Activated naive CD4-positive, alpha-beta T cell (primary cell): ENCODE measurements at places on chromosomes 3 and 15.

GRCh38 chr3:134804508-134805480 lies 9.7 kb downstream of the EPHB1 start:
- DNase-seq, result no peak

GRCh38 chr3:178588628-178589027 lies 52.4 kb downstream of the KCNMB2 start:
- DNase-seq, result no peak

- no peak for DNase-seq
Measured at GRCh38 chr3:143311096-143311495, 191.5 kb downstream of the CHST2 start.

- DNase-seq, result no peak
Measured at GRCh38 chr15:92924216-92924615, 24.1 kb downstream of the CHD2 start.

GRCh38 chr15:99095626-99096025 lies 9.3 kb upstream of the SYNM start:
- DNase-seq, result no peak

- no peak for DNase-seq
Measured at GRCh38 chr15:43390723-43391122, 19.8 kb downstream of the TUBGCP4 start.

DNA sequence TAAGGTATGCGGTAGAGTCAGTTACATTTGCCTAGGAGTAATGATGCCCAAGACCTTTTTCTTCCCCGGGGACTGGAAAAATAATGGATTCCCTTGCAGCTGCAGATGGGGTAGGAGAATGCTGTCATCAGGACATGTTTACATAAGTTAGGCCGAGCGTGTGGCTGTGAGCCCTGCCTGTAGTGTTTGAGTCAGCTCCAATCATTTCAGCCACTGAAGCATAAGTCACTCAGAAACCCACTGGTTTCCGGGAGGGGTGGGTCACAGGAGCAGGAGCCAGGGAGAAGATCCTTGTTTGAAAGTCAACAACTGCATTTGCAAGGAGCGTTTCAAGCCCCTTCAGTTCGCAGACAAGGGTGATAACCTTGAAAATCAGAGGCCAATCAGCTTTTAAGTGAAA lies 562.3 kb downstream of the MCTP2 start:
- DNase-seq, result no peak
